ENCODE measurements at places on chromosomes 7 and 10.

DNA sequence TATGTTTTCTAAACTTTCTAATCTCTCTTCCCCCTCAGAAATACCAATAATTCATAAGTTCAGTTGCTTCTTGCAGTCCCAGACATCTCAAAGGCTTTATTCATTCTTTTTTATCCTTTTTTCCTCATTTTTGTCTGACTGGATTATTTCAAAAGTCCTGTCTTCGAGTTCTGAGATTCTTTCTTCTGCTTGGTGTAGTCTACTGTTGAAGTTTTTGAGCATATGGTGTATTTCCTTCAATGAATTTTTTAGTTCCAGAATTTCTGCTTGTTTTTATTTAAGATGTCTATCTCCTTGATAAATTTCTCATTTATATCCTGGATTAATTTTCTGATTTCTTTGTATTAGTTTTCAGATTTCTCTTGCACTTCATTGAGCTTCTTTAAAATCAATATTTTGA lies 8.4 kb downstream of the TMEM140 start:
- no peak for DNase-seq

GRCh38 chr7:72267291-72267800 lies 144.8 kb downstream of the CALN1 start:
- no peak for DNase-seq

GRCh38 chr7:44566680-44567079 lies 7.0 kb downstream of the DDX56 start:
- no peak for DNase-seq

DNA sequence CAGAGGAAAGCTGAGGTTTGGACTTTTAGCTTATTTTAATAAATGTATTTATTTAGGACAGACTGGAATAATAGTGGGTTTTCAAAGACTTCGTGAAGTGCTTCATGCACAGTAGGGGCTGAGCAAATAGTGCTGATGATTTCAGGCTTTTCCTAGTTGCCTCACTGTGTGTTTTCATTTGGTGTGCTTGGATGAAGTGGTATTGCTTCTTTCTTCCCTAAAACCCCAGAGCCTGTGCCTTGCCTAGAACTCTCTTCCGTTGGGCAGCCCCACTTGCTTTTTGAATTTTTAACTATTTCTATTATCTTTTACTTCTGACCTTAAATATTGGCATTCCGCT lies 49.6 kb downstream of the ARID5B start:
- no peak for DNase-seq

- DNase-seq: no peak
Observed at GRCh38 chr7:132206594-132206993, 369.7 kb downstream of the PLXNA4 start.

DNA sequence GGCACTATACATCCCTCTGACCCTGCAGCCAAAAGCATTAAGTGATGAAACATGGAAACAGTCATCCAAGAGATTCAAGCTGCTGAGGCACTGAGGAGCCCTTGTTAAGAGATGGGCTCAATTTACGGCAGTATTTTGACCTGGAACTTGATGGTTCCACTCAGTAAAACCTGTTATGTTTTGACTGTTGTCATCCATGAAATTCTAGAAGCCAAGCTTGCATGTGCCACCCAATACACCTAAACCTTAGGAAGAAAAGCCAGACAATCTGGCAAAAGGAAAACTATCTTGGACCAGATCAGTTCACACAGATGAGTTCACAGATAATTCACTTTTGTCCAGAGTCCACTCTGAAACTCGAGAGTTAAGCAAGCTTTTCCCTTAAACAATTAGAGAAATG lies 53.2 kb downstream of the ICA1 start:
- no peak for DNase-seq

DNA sequence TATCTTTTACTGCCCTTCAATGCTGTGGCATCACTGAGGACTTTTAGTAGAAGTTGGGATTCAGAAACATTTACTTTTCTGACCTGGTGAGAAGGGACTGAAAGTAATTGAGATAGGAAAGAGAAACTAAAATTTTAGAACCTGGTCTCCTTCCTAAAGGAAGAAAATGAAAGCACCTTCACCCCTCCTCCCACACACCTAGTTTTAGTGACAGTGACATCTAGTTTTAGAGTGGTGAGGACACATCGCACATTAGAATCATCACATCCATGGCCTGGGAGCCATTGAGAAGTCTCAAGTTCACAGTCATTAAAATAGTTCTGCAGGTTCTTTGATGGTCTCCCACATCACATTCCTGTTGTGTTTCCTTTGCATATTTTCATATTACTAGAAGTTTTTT lies 16.1 kb downstream of the TAS2R41 start:
- no peak for DNase-seq

DNA sequence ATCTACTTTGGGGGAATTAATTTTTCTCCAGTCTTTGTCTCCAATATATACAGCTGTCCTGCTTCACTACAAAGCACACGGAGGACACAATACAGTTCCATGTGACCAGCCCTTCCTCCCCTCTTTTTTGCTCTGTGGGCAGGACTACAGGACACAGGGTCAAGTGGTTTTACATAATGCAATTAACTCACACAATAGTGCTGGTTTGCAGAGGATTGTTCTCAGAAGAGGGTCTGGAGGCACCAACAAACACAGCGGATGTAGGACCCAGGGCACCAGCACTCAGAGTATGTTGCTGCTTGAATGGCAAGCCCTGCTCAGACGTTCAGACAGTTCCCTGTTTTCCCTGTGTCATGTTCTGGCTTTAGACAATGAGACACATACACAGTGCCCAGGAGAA lies 52.0 kb upstream of the NPTX2 start:
- DNase-seq: no peak

GRCh38 chr10:71985542-71986250 lies 21.5 kb downstream of the CHST3 start:
- no peak for DNase-seq
